ENCODE measurements at places on chromosomes 13 and 19. TPM values are rescaled to one million over a fixed set of nuclear protein-coding genes. Genes with fewer than 3 reads are reported as not detected.

DNA sequence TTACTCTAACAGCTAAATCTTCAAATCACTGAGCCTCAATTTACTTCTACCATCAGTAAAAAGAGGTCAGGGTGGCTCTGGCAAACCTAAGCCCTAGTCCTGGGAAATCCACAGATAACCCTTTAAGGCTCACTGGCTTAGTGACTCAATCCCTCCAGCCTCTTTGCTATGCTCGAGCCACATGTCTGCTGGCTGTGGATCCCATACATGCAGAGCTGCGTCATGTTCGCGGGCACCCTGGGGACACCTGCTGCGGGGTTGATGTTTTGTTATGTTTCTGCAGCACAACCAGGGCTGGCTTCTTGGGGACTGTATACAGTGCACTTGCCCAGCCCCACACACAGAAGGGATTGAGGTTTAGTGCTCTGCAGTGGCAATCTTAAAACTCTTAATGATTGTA is 41.6 kb upstream of the C13orf42 start:
- peak; percentile 18 for DNase-seq

DNA sequence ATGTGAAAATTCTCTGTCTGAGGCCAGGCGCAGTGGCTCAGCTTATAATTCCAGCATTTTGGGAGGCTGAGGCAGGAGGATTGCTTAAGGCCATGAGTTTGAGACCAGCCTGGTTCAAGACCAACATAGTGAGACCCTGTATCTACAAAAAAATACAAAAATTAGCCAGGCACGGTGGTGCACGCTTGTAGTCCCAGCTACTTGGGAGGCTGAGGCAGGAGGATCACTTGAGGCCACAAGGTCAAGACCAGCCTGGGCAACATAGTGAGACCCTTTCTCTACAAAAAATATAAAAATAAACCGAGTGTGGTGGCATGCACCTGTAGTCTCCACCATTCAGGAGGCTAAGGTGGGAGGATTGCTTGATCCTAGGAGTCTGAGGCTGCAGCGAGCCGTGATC is 2.2 kb upstream of the FCGBP start:
- no peak for DNase-seq

- no peak for DNase-seq
Measured at GRCh38 chr13:20570517-20570916, 3.6 kb downstream of the IFT88 start.

Gene TDRD3
- total RNA-seq: 9.0 TPM

DNA sequence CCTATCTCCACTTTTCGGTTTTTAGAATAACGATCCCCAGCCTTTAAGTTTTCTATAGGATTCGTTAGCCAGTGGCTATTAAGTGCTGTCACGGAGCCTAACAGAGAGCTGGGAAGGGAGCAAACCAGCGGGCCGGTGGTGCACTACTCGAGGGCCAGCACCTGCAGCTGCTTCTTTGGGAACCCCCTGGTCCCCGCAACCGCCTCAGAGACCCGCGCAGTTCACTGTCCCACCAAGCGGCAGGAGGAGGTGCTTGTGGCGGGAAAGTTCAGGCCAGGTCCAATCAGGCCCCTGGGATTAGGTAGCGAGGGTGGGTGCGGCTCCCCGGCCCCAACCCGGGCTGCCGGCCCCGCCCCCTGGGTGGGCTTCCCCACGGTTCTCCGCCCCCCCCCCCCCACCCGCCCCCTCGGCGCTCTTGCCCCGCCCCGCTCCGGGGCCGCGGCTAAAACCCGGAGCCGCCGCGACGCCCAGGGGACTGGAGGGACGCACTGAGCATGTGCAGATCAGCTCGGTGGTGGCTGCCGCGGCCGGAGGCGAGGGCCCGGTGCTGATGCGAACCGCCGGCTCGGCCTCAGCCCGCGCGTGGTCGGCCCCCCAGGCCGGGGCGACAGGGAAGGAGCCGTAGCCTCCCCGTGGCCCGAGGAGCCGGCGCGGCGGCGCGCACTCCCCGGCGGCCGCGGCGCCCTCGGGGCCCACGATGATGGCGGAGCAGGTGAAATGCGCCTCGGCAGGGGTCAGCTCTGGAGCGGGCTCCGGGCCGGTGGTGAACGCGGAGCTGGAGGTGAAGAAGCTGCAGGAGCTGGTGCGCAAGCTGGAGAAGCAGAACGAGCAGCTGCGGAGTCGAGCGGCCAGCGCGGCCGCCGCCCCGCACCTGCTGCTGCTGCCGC is at the start of gene SLAIN1:
SLAIN1 (plus strand) TSS at position 471 of the 887 bp plus-strand sequence; CDS start at position 698, 227 bp downstream.
- DNase-seq: no peak

Gene PDE4C
- 0.13 TPM for total RNA-seq
